Muscle of arm (tissue), 14 donors: ENCODE measurements at places on chromosomes 12 and 14.
A peak's percentile ranks its signal among the peaks of the same experiment; 100 is the strongest.

DNA sequence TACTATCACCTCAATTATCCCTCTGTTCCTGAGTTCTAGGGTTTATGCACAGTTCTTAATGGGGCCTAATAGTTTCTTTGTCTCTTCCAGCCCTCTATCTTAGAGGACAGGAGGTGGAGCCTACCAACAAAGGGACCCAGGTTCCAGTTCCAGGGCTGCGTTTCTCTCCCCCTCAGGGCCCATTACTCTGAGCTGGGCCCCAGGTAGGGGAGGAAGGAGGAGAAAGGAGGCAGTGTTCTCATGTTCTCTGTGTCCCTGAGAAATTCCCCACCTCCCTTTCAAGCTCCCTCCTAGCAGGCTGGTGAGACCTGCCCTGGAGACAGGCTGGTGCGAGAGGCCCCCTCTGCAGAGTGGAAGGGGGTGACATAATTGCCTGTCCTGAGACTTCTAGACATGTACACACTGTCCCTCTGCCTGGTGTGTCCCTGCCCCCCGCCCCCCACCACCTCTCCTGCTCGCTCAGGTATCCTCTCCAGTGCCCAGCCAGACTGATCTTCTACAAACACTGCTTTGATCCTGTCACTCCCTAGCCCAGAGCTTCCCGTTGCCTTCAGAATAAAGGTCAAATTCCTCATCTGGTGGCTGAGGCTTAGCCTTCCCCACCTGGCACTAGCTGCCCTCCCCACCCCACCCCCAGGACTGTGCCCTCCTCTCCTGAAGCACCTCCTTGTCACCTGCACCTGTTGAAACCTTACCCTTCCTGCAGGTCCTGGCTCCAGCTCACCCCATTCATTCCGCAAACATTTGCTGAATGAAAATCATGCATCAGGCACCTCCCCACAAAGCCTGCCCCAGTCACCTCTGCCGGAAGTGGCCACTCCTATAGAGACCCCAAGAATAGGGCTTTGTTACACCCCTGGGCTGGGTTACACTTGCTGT lies 21.1 kb upstream of the KRT8 start:
- no peak for DNase-seq

DNA sequence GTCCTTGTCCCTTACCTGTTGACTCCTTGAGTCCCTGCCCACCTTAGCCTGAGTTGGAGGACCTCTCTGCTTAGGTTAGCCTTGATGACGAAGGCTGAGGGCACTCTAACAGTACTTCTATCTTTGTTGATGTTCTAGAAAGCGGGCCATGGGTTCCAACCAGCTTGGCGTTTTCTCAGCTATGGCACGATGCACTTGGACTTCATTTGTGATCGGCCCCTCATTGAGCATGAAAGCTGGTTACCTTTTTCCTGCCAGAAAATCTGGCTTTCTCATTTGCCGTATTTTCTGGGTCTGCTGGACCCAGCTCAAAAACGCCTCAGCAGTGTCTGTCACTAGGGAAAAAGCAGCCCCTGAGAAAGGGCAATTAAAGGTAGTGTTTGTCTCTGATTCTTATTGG lies 290.8 kb downstream of the EMP1 start:
- DNase-seq = no peak

GRCh38 chr12:23446746-23447145 lies 502.7 kb downstream of the SOX5 start:
- DNase-seq = no peak

DNA sequence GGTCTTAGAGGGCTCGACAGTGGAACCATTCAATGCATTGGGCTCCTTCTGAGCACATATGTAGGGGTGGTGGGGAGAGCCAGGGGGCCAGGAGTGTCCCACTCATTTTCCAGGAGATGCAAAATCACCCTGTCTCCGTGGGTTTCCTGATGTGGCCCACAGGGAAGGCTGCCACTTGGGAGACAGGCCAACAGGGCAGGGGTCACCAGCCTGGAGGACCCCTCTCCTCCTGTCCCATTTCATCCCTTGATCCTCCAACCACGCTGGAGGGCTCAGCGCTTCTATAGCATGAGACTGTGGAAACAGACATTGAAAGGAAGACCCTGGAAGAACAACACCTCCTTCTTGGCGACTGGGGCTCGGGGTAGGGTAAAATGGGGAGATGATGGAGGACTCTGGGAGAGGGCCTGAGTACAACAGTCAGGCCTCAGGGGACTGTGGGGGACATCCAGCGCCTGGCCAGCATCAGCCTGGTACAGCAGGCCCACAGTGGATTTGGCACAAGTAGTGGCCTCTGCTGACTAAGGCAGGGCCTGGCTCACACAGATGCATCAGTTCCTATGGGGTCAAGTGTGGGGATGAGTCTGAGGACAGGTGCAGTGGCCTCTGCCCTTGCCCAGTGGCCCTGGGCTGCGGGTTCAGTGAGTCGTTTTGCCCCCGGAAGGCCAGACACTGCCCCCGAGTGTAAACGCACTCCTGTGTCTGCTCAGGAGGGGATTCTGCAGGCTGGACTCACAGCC lies 68.0 kb downstream of the PRIMA1 start:
- DNase-seq = no peak

GRCh38 chr14:73477618-73478266 lies 13.0 kb upstream of the RIOX1 start:
- no peak for DNase-seq

GRCh38 chr14:92553438-92553837 lies 39.9 kb downstream of the RIN3 start:
- DNase-seq = no peak

DNA sequence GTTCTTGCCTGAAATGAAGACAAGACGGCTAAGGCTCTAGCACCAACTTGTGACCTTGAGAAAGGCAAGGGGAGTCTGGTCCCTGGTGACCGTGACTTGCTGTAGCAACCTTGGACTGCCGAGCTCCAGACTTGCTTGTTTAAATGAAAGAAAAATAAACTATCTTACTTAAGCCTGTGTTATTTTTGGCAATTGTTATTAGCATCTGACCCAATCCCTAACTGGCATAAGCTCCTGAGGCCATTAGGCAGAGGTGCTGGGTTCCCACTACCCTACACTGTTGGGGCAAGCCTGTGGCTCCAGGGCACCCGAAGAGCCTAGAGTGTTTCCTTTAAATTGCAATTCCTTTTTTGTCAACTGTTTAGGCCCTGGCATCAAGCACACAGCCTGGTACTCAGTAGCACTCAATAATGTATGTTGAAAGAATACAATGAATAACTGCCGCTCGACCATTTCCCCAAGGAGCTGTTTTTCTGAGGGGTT lies 106.9 kb upstream of the HIF1A start:
- DNase-seq = no peak

DNA sequence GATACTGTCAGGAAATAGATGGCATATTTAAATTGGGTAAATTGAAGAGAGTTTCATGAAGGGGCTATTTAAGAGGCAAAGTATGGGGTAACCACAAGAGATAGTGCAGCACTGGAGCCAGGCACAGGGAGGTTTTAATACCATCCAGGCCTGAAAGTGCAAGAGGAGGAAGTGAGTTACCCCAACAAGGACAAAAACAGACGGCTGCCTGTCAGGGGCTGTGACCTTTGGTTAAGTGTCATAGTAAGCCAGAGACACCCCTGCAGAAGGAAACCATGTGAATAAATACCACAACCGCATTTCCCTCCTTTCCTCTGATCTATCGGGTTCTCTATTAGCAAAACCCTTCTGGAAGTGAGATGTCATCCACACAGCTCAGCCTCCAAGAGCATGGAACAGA lies 122.0 kb upstream of the DHRS4 start:
- DNase-seq = no peak

- DNase-seq = no peak
Observed at GRCh38 chr12:18752280-18752920, 14.5 kb downstream of the CAPZA3 start.

DNA sequence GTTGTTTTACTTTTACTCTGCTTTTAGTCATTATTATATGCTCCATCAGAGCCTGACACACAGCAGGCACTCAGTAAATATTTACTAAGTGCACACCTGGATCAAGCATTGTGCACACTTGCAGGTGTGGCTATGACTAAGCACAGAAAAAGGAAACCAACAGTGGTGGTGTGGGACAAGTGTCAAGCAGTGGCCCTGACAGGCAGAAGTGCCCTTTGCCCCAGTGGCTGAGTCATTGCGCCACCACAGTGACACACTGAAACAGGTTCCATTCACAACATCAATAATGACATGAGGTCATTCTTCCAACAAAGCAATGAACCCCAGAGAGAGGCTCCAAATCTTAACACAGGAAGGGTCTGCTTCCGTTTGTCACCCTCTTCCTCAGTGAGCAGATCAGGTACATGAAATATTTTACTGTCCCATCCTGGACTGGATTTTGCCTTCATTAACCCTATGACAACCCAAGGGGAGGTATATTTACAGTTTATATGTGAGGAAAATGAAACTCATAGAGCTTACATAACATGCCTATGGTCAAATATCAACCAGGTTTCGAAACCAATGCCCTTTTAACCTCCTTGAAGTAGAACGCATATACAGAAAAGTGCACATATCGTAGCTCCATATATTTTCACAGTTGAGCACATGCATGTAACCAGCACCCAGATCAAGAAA lies 82.6 kb upstream of the GTF2A1 start:
- DNase-seq = no peak

GRCh38 chr12:106987846-106988245 lies 900 bp upstream of the MTERF2 start:
- no peak for DNase-seq

GRCh38 chr14:29163109-29163508 lies 396.5 kb downstream of the FOXG1 start:
- no peak for DNase-seq

- peak; percentile 81 for DNase-seq
Observed at GRCh38 chr12:18250313-18250916, 10.9 kb upstream of the PIK3C2G start.

GRCh38 chr12:50047693-50048250 lies 9.6 kb upstream of the ASIC1 start:
- DNase-seq = no peak

DNA sequence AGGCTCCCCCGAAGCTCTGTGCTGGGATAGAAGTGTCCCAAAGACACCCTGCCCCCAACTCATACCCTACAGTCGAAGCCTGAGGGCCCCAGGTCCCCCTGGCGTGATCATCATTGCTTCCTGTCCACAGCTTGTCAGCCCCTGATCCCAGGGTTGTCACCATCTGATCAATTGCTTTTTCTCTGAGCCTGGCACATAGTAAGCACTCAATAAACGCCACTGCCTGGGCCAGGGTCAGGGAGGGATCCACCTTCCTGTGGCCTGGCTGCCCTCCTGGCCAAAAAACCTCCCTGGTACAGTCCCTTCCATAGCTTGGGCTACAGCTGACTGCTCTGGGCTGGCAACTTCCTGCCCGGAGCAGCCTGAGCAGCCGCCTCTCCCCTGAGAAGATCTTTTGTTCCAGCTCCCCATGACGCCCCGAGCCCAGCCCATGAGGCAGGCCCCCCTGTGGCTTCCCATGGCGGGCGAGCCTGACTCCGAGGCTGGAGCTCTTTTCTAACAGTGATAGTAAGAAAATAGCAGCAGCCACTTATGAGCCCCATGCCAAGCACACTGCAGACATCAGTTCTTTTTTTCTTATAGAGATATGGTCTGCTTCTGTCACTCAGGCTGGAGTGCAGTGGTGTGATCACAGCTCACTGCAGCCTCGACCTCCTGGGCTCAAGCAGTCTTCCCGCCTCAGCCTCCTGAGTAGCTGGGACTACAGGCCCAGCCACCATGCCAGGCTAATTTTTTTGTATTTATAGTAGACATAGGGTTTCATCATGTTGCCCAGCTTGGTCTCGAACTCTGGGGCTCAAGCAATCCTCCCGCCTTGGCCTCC lies 6.5 kb downstream of the SH2B3 start:
- DNase-seq = no peak

DNA sequence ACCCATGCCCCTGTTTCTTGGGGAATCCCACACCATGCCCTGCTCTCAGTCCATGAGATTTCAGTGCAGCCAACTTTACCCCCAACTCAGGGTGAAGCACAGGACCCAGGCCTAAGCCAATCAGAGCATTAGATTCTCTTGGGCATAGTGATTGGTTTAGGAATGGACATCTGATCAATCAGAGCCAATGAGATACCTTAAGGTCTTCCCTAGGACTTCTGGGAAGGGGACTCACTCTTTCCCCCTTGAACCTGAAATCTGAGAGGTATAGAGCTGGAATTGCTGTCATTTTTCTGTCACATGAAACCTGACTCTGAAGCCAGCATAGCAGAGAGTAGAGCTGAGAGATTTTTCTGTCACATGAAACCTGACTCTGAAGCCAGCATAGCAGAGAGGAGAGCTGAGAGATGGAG lies 127.1 kb downstream of the ZFP36L1 start:
- no peak for DNase-seq

DNA sequence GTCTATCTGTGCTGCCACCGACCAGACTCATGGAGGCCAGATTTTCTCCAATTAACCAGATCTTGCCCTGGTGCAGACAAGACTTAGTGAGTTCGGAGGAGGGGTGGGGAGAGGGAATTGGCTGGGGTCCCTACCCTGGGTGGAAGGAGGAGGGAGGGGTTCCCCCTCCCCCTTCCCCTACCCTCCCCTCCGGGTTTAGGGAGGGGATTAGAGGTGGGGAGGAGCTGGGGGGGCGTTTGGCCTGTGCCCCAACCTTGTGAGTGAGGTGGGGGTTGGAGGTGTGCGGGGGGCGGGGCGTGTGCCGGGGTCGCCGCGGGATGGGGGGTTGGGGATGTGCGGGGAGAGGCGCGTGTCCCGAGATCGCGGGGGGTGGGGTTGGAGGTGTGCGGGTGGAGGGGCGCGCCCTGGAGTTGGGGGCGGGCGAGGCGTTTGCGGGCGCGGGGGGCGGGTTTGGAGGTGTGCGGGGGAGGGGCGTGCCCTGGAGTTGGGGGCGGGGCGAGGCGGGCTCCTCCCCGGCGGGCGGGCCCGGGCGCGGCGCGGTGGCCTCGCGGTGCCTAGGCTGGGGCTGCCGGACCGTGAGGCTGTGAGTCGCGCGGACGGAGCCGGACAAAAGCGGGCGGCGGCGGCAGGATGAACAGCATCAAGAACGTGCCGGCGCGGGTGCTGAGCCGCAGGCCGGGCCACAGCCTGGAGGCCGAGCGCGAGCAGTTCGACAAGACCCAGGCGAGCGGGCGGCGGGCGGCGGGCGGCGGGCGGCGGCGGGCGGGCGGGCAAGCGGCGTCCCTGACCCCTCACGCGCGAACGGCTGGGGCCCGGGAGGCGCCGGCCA lies at the start of gene HIP1R:
Gene HIP1R, plus strand, starts transcription at position 537 of the 829 bp plus-strand sequence. Its CDS starts 94 bp downstream, at position 631.
- no peak for DNase-seq

DNA sequence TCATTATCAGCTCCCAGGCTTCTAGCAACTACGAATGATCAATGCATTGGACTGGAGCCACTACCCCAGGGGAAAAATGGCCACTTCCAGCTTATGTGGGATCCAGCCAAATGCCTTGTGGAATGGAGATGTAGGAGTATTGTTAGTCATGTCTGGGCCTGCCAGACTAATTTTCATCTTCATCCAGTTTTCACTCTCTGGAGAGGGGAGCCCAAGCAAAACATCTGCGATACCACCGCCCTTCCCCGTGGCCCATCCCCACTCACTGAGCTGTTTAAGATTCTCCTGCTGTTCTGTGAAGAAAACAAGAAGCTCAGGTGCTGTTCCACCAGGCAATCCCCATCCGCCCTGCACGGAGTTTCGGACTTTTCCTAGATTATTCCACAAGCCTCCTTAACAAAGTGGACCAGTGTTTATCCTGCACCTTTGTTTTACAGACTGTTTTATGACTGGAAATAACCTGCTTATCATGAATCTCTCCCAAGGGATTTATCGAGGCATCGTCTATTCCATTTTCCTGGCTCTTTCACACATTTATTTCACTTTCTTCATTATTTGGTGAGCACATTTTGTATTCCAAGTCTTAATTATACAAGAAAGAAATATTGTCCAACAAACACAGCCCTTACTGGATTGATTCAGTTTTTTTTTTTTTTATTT lies 35.5 kb upstream of the MAX start:
- DNase-seq = no peak
